ENCODE measurements at places on chromosomes 5 and 9.

DNA sequence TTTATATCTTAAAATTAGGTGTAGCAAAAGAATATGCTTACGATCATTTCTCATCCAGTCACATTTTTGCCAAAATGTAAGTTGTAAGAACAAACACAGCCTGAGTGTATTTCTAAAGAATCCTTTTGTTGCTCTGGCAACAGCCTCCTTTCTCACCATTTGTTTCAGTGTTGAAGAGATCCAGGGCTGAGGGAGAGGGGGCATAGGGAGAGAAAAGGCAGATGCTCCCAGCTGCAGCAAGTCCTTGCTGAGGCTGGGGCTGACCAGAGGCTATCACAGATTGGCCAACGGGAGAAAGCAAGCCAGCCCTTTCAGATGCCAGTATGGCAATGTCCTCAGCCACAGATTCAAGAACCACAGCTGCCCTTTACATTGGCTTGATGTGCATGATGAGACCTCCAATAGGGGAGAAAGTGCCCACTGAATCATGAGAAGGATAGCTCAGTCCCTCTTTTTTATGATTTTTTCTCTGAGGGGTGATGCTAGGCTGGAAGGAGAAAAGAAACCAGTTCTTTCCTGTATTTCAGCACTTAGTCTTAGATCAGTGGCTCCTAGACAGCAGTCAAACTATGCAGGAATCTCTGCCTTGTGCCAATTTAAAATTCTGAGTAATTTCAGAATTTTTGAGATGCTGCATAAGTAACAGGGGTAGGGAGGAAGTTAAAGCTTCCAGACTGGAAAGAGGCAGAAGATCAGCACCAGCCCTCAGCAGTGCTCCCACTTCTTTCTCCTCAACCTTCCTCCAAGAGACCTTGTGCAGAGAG is 142.1 kb downstream of the LHFPL2 start:
- no peak for DNase-seq

DNA sequence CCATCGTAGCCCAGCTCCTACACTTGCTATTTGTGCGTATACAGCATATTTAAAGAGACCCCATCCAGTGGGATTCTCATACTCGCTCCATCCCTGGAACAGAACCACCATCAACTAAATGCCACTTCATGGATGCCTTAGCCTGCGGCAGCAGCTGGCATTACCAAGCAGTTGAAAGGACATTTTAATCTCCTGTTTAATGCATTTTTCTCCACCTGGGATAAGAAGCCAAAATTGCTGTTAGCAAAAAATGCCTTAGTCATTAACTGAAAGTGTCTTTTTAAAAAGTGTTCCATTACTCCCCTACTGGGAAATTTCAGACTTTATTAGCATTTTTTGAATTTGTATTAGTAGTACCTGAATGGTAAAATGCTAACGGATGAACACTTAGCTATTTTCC is 662.6 kb upstream of the MEF2C start:
- no peak for DNase-seq

- DNase-seq, result no peak
Measured at GRCh38 chr9:135053133-135053532, 34.3 kb upstream of the OLFM1 start.

GRCh38 chr9:78218890-78219289 is 17.0 kb upstream of the CEP78 start:
- DNase-seq, result no peak

- DNase-seq, result no peak
Measured at GRCh38 chr5:74717596-74717995, 32.6 kb downstream of the HEXB start.

DNA sequence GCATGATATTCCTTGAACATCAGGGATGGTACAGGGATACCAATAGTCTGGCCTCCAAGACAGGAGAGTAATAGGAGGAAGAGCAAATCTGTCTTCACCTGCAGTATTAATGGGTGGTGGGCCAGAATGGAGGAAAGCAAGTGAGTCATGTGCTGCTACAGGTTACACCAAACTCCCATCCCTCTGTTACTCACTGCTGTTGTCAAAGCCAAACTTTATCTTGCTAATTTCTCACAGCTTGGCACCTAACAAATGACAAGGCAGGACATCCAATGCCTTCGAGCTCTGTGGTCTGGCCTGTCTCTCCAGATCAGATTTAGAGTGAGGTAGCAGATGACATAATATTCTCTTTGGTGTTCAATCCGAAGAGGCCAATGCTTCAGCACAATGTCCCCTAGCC is 26.8 kb downstream of the PLAC8L1 start:
- DNase-seq, result no peak

GRCh38 chr9:88922091-88922490 is 69.2 kb upstream of the S1PR3 start:
- DNase-seq, result no peak

DNA sequence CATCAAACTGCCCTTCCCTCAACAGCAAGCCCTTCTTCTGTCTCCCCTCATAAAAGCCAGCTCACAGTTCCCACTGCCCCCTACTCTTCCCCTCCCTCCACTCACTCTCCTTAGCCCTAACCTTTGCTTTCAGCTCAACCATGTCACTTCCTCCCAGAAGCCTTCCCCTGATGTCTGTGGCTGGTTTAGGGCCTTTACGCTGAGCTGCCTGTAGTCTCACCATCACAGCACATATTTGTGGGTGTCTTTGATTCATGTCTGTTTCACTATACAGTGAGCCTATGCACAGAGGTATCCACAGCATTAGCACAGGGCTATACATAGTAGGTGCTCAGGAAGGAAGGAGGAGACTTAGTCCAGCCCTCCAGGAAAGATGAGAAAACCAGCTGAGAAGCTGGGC is 34.7 kb downstream of the C9orf50 start:
- DNase-seq, result no peak

GRCh38 chr5:171728686-171729085 is 56.9 kb upstream of the SMIM23 start:
- no peak for DNase-seq

DNA sequence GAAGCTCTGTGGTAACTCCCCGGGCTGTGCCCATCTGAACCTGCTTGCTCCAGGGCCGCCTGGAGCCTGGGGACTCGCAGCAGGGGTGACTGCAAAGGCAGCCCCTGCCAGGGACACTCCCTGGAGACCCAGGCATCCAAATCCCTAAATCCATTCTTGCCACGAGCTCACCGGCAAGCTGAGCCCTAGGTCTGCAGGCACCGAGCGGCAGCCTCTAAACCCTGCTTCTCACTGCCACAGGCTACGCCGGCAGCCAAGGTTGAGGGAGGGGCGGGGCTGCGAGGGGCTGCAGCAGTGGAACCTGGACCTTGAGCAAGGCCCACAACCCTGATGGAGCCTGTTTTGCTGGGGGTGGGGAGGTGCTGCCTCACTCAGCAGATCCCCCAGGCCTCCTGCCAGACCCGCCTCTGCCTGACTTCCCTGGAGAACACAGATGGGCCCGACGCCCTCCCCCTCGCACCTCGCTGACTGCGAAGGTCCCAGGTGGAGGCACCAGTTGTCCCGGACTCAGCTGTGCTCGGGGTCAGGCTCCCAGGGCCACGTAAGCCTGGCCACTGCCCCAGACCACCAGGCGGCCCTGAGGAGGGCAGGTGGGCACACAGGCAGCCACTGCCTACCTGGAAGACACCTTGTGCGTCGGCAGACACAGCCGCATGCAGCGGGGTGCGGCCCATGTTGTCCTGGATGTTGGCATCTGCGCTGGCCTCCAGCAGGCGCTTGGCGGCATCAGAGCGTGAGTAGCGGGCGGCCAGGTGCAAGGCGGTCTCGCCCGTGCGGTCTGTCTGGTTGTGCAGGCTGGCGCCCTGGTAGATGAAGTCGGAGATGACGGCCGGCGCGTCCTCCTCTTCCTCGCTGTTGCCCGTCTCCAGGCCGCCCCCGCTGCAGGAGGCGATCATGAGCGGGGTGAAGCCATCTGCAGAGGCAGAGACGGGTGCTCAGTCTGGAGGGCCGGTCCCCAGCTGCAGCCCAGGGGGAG is 17.4 kb upstream of the SEC16A start:
- DNase-seq, result no peak

- no peak for DNase-seq
Measured at GRCh38 chr9:86585422-86586143, 231.4 kb upstream of the TUT7 start.

DNA sequence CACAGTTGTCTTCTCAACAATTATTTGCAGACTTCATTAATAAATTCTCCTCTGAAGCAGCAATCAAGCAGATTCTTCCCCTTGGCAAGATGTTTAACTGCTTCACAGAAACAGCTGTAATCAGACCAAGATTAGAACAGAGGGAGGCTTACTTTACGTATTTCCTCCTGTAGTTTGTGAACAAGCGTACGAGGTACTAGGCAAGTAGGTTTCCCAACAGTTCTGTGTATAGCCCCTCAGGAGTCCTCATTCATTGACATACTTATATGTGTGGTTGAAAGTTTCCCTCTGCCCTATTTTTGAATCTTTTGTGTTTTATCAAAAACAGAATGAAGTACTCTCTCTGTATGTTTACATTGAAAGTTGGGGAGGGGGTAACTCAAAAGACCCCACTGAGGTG is 128.0 kb downstream of the SPATA31D1 start:
- DNase-seq, result peak; percentile 11

DNA sequence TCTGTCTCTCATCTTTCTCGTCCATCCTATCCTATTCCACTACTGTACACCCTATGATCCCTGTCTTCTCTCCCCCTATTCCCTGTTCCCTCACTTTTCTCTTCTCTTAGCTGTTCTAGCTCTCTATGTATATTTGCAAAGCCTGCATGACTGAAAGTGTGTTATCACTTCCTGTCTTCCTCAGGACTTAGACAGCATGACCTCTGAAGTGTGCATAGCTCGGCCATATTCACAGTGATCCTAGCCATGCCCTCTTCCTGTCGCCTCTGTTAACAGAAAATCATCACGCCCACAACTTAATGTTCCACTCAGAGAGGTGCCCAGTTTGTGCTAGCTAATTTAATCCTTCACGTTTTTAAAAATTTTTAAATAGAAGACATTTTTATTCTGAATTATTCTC is 35.8 kb upstream of the CDH6 start:
- no peak for DNase-seq

GRCh38 chr9:26326563-26326962 is 566.0 kb downstream of the CAAP1 start:
- DNase-seq, result peak; percentile 43
